ENCODE measurements at places on chromosomes 11 and 22. TPM values are rescaled to one million over a fixed set of nuclear protein-coding genes. Genes with fewer than 3 reads are reported as not detected.

The OR2AT4 gene
- total RNA-seq, result not detected

The DEUP1 gene
- not detected for total RNA-seq

The ACTN3 gene
- not detected for total RNA-seq

The KRTAP5-7 gene
- not detected for total RNA-seq

The XRRA1 gene
- 5.7 TPM for total RNA-seq

The HTR3A gene
- not detected for total RNA-seq

The P4HA3 gene
- total RNA-seq, result 51.3 TPM

The CALCA gene
- not detected for total RNA-seq

The ZP1 gene
- total RNA-seq, result not detected
